ENCODE measurements at places on chromosomes 7 and 10.

GRCh38 chr7:9890092-9890491 lies 1083.6 kb upstream of the PHF14 start:
- DNase-seq: no peak

GRCh38 chr10:75034131-75034512 lies 77.3 kb upstream of the SAMD8 start:
- no peak for DNase-seq

GRCh38 chr7:3232228-3232627 lies 68.8 kb upstream of the SDK1 start:
- no peak for DNase-seq

DNA sequence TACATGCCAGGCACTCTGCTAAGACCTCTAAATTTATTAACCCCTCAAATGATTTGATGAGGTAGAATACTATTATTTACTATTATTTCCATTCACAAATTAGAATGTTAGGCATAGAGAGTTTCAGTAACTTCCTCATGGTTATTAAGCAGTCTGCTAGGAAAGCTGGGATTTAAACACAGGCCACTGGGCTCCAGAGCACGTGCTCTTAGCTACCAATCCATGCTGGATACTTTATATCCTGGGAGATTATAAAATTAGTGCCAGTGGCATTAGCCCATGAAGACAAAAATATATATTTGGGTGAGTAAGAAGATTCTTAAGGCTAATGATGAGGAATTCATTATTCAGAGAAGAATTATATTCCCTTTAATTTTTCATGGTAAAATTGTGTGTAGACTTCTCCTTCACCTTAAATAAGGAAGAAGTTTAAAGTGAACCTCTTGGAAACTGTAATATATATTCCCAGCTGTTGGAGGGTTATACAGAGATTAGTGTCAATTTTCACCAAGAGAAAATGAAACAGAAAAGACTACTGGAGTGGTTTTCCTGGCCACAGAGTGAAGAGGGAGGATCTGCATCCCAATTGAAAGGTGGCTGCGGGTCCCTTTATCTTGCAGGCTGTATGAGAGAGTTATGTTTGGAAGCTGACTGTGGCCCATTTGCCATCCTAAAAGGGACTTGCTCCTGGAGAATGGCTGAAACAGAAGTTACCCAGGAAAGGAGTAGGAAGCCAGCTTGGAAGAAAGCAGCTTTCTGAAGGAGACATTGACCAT lies 334.3 kb upstream of the TEX47 start:
- no peak for DNase-seq

DNA sequence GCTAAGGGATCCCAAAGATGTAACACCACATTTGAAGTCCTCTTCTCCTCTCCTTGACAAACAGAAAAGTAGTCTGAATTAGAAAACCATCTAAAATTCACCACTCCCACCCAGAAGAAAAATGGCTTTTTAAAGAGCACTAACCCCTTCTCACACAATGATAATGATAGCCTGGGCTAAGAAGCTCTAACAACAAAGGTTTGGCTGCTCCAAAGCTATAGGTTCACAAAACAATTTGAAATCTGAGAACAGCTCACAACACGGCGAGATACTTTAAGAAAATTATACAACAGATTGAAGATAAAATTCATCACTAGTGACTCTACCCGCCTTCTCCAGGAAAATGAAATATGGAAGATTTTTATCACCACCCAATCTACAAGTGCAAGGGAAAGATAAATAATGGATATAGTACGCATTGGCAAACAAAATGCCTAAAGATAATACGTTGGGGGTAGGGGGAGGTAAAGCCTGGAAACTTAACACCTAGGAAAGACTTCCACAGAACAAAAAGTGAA lies 7.4 kb downstream of the ITGB1 start:
- no peak for DNase-seq

GRCh38 chr7:17434191-17434590 lies 135.7 kb downstream of the AHR start:
- no peak for DNase-seq

GRCh38 chr10:12334186-12334530 lies 15.2 kb upstream of the CAMK1D start:
- no peak for DNase-seq

GRCh38 chr10:65394502-65395297 lies 1531.1 kb upstream of the LRRTM3 start:
- peak; percentile 31 for DNase-seq

DNA sequence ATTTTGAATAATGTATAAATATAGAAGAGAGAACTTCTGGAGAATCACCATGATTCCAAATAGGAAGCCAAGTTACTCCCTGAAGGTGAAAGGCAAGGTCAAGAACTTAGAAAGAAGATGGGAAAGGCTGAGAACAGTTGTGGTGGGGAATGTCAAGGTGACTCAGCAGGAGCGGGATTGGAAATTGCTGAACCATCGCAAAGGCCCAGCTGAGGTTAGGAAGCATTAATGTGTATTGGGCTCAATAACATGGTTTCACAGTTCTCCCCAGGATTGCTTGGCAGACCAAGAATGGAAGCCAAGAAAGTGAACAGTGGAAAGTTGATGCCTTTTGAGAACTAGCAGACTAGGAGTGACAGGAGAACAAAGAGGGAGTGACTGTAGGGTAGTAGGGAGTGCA lies 133.3 kb downstream of the VTI1A start:
- no peak for DNase-seq

- DNase-seq: no peak
Measured at GRCh38 chr10:47449102-47449978, 34.6 kb downstream of the ANXA8 start.

DNA sequence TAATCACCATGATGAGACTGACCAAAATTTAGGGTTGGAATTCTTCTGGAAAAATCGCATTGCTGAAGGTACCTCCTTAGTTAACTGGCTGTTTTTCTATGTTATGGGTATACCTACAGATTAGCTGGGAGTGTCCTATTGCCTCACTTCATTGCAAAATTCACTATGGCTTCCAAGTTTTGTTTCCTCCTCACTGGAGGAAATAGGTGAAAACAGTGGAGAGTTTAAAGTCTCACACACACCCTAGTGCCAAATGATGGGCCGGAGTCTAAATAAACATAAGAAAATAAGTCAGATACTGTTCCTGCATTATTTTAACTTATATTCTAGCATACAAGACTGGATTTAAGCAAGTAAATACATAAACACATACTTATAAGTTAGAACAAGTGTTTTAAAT lies 98.2 kb downstream of the AHR start:
- no peak for DNase-seq

GRCh38 chr10:130471486-130471885 lies 335.3 kb downstream of the GLRX3 start:
- DNase-seq: no peak

DNA sequence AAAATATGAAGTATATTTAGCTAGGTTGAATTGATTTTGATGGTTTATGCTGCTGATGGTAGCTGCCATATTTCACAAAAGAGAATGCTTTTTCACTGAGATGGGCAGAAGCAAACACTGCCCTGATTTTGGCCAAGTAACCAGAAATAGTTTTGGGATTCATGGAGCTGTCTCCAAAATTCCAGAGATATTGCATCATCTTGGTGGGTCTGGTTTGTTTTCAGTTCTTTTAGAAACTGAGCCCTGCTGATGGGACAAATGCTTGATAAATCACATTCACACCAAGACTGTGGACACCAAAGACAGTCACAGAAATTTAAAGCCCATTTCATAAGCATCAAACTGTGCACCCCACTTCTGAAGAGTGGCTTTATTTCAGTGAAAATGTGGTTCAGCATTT lies 140.5 kb downstream of the BICC1 start:
- DNase-seq: peak; percentile 76

All from fibroblast of skin of left quadriceps (primary cell).